Amygdala (tissue), 56 donors: ENCODE measurements at places on chromosomes 3 and 15.

GRCh38 chr3:69283496-69283895 lies 102.4 kb downstream of the FRMD4B start:
- no peak for DNase-seq

DNA sequence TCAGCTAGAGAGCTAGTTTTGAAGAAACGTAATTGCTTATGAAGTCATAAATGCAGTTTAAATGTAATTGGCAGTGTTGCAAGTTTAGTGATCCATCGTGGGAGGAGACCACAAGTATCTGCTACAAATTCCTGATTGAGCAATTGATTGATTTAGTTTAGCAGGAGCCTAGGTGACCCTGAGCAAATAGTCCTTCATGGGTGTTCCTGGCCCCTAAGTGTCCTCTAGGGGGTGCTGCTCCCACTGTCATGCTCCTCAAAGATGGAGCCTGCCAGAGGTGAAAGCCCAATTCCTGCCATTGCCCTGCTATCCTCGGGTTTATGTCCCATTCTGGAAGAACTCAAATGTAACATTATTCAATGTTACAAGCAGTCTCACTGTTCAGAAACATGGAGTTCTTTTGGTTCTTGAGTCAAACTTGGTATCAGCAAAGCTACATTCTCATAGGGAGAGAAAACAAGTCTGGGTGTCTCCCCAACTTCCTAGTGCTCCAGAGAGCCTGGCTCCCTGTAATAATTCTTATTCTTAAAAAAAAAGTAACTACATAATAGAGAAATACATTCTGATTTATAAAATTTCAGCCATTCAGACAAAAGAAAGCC lies 29.8 kb upstream of the SENP5 start:
- no peak for DNase-seq

DNA sequence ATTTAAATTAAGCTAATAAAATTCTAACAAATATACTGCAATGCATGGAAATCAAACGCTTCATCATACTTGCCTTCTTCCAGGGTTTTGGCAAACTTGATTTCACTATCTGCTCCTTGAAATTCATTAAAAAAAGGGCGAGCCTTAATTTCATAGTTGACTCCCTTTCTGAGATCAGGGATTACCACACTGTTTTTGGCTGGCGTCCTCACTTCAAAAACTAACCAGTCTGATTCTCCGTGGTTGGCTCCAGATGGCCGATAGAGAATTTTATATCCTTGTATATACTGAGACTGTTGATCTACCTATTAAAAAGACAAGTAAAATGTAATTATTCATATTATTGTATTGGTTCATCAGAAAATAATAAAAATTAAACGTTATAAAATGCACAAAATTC lies 1106.8 kb downstream of the ROBO1 start:
- DNase-seq: no peak

- no peak for DNase-seq
Measured at GRCh38 chr3:182797876-182798275, 4.6 kb downstream of the ATP11B start.

GRCh38 chr3:72812201-72812600 lies 36.0 kb downstream of the SHQ1 start:
- DNase-seq: no peak

GRCh38 chr15:78938658-78939488 lies 6.0 kb downstream of the CTSH start:
- no peak for DNase-seq

GRCh38 chr3:851098-851790 lies 241.6 kb upstream of the CNTN6 start:
- no peak for DNase-seq

DNA sequence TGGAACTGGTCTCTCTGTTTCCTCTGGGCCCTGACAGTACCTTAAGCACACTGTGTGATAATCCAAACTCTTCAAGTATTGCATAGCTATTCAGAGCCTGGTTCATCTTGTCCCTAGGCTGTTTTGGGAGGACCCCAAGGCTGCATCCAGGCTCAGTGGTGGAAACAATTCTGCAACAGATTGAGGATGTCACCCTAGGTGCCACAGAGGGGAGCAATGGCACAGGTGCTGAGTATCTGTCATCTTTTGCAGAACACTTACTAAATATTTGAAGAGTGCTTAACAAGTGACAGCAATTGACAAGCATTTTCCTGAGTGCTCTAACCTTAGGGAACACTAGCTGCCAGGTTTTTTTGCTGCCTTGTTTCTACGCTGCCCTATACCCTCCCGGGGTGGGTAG lies 27.8 kb downstream of the STARD5 start:
- no peak for DNase-seq

- DNase-seq: no peak
Measured at GRCh38 chr3:49793486-49794085, 6.1 kb downstream of the CDHR4 start.

- DNase-seq: no peak
Measured at GRCh38 chr3:46454209-46454595, 10.5 kb downstream of the LTF start.

- DNase-seq: no peak
Measured at GRCh38 chr15:92705764-92706163, 50.2 kb upstream of the FAM174B start.

DNA sequence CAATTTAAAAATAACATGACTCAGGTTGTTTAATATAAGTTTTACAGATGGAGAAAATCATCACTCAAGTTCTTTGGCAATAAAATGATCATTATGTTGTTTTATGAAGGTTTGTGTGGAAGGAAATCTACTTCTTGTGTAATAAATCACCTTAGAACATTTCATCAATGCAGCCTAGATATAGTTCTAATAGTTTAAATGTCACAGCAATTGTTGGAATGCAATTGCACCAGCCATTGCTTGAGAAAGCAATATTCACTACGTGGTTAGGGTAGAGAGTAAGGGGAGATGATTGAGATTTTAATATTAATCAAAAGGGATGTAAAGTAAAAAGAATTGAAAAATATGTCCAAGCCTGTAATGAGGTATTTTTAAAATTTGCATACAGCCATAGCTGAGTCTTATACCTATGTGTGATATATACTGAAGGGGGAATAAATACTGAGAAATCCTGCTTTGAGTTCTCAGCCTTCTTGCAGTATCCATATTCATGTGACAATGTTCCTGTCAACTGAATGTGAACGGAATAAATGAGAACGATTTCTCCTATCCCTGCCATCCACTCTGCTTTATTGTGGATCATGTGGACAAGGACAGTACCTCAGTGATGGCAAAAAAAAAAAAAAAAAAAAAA lies 257.9 kb downstream of the OTOL1 start:
- no peak for DNase-seq
